ENCODE measurements at places on chromosomes 6 and 20.

DNA sequence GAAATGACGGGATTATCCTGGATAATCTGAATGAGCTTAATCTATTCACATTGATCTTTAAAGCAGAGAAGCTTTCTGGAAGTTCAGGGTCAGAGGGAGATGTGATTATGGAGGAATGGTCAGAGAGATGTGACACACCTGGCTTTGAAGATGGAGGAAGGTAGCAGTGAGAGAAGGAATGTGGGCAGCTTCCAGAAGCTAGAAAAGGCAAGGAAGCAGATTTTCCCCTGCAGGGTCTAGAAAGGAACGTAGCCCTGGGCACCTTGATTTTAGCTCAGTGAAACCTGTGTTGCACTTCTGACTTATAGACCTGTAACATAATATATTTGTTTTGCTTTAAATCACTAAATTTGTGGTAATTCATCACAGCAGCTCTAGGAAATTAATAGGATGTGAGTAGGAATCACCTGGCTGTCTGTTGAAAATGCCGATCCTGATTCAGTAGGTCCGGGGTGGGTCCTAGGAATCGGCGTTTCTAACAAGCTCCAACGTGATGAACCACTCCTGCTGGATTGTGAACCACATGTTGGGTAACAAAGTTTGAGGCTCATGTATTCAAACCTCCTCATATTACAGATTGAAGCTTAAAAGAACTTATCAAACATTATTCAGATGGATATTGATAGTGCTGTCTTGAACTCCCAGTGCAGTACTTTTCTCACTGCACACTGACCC lies 157.0 kb downstream of the GJA1 start:
- DNase-seq, result no peak

DNA sequence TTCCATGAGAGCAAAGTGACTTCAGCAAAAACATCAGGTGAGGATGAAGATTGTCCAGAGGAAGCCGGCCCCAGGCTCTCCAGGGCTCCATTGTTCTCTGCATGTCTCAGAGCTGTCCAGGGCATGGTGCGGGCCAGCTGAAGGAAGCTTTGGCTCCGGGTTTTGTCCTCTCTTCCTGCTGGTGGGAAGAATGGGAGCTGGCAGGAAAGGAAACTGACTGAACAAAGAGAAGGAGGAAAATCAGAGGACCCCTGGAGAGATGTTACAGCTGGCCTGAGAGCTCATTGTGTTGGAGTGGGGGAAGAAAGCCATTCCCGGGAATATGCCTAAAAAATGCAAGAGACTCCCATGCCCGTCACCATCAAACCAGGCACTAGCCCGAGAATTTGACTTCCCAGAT lies 27.1 kb downstream of the PRND start:
- DNase-seq, result no peak

DNA sequence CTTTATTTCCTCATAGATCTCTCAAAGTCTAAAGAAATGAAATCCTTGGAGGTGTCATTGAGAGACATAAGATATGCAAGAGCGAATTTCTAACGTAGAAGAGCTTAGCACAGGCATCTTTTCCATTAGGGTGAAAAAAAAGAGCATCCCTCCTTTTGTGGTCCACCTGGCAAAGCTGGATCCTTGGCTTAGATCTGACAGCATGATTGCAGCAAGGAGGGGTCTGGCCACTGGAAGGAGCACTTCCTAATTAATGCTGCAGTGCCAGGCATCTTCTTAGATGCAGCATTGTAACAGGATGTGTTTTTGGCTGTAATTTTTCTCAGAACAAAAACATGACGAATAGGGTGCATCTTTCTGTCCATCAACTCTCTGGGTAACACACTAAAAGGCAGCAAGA lies 60.1 kb upstream of the TFAP2D start:
- no peak for DNase-seq

GRCh38 chr6:121764493-121764892 lies 329.0 kb downstream of the GJA1 start:
- DNase-seq, result no peak

GRCh38 chr6:63806573-63806913 lies 170.9 kb downstream of the PHF3 start:
- no peak for DNase-seq

GRCh38 chr6:74720923-74721322 lies 484.9 kb downstream of the COL12A1 start:
- peak; percentile 39 for DNase-seq

DNA sequence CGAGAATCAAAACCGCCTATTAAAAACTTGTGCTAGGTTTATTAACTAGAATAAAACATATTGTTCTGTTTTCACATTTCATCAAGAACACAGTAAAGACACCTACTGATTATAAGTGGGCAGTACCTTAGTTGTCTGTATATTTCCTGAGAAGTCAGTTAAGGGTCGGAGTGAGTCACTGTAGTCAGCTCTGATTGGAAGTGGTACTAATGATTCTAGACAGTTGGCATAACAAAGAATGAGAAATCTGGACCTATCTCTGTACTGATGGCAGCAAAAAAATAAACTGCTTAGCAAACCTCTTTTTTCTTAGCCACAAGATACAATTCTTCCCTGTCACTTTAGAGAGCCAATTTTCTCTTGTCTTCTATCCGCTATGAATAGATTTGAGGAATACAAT lies 387.3 kb upstream of the ADGRB3 start:
- DNase-seq, result no peak

GRCh38 chr6:110618591-110619267 lies 142.3 kb upstream of the SLC22A16 start:
- peak; percentile 24 for DNase-seq

DNA sequence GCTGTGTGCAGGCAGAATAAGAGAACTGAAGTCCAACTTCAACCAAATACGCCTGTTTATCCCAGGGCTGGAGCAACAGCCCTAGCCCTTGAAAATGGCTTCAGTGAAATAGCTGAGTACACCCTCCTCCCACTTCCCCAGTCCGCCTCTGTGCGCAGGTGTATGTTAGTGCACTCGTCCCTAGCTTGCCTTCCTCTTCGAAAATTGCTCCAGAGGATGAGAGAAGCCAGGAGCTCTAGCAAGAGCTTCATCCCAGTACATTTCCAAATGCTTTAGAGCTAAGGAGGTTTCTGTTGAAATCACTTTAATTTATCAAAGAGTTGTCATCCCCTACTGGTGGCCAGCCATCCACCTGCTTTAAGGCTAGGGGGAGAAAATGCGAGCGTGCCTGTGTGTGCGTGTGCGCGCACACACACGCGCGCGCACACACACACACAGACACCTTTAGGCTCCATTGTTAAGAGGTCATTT lies 5.4 kb upstream of the POU3F2 start:
- no peak for DNase-seq

DNA sequence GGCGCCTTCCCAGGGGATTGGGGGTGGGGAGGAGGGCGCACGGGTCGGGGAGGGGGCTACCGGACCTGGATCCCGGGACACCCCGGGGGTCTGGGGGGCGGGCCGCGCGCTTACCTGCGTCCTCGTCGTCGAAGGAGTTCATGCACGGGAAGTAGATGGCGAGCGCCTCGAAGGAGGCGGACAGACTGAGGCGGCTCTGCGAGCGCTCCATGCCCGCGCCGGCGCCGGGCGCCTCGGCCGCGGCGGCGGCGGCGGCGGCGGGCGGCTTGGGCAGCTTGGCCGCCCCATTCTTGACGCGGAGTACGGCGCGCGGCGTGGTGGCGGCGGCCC lies 320 bp downstream of the RIMS4 start:
- DNase-seq, result no peak

- DNase-seq, result peak; percentile 53
Measured at GRCh38 chr6:149439626-149440025, 39.6 kb downstream of the SUMO4 start.

- DNase-seq, result no peak
Measured at GRCh38 chr6:167700199-167700598, 126.5 kb upstream of the AFDN start.

DNA sequence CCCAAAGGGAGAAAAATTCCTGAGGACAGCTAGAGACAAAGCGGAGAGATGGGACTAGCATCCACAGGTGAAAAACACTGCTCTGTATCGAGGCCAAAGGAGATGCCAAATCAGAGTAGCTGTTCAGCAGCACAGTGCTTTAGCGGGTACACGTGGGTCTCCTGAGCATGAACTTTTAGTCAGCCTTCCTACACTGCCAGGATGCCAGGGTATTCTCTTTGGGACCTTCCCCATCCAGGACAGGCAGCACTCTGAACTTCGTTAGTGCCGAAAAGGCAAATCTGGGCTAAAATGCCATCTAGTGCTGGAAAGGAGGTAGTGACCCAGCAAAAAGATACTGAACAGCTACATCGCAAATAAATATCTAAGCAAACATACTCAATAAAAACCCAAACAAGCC lies 64.9 kb downstream of the C6orf58 start:
- peak; percentile 46 for DNase-seq

- DNase-seq, result peak; percentile 36
Measured at GRCh38 chr6:135904666-135905065, 53.2 kb downstream of the PDE7B start.

- DNase-seq, result peak; percentile 82
Measured at GRCh38 chr6:17965397-17965796, 22.0 kb downstream of the KIF13A start.

GRCh38 chr6:45531999-45532595 lies 154.4 kb upstream of the SUPT3H start:
- peak; percentile 53 for DNase-seq

DNA sequence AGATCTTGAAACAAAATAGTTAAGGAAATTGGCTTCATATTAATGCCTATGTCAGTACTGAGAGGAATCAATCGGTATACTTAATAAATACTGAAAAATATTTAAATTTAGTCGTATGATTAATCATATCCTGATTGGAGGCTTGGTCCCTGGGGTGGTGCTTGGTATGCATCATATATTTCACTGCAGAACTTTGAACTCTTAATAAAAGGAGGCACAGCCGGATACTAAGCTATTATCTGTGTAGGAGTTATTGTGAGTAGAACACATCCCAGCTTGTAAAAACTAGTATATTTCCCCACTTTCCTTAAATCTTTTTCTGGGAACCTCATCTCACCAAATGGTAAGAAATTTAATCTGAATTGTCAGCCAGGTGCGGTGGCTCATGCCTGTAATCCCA lies 42.4 kb upstream of the SCAF8 start:
- DNase-seq, result no peak

DNA sequence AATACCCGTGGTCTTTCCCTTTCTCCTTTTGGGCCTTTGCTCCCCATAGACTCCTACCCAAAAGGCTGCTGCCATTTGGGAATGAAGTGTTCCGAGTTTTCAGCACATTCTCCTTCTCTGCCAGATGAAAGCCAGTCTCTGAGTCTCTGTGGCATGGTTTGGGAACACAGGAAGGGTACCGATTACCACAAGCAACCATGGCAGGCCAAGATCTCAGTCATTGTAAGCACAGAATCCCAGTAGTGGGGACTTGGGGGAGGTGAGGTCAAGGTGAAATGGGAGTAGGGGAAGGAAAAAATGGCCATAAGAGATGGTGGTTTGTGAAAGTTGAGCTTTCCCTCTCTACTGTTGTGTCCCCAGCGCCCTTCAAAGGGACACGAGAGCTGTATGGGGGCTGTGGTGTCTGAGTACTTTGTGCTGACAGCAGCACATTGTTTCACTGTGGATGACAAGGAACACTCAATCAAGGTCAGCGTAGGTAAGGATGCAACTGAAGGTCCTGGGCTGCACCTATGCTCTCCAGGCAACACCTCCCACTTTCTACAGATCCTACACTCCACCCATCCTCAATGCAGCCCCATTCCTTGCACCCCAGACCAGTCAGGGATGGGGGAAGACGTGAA lies 4.1 kb downstream of the CFB start:
- DNase-seq, result no peak

DNA sequence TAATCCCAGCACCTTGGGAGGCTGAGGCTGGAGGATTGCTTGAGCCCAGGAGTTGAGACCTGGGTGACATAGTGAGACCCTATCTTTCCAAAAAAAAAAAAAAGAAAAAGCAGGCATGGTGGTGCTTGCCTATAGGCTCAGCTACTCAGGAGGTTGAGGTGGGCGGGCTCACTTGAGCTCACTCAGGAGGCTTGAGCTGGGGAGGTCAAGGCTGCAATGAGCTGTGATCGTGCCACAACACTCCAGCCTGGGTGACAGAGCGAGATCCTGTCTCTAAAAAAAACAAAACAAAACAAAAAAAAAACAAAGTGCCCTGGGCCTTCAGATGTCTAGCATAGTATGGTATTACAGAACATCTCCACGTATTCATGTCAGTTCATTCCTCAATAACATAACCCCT lies 42.9 kb downstream of the ZFAND3 start:
- no peak for DNase-seq

- peak; percentile 31 for DNase-seq
Measured at GRCh38 chr6:45566882-45567281, 189.1 kb upstream of the SUPT3H start.

- no peak for DNase-seq
Measured at GRCh38 chr20:5772704-5773103, 22.5 kb downstream of the SHLD1 start.

- DNase-seq, result no peak
Measured at GRCh38 chr6:106359959-106360409, 533 bp upstream of the CRYBG1 start.

- peak; percentile 45 for DNase-seq
Measured at GRCh38 chr6:53815381-53816119, 20.7 kb downstream of the LRRC1 start.

- peak; percentile 94 for DNase-seq
Measured at GRCh38 chr6:75204217-75204958, 1.5 kb downstream of the COL12A1 start.

GRCh38 chr6:131729550-131729949 lies 18.7 kb upstream of the CTAGE9 start:
- peak; percentile 32 for DNase-seq

DNA sequence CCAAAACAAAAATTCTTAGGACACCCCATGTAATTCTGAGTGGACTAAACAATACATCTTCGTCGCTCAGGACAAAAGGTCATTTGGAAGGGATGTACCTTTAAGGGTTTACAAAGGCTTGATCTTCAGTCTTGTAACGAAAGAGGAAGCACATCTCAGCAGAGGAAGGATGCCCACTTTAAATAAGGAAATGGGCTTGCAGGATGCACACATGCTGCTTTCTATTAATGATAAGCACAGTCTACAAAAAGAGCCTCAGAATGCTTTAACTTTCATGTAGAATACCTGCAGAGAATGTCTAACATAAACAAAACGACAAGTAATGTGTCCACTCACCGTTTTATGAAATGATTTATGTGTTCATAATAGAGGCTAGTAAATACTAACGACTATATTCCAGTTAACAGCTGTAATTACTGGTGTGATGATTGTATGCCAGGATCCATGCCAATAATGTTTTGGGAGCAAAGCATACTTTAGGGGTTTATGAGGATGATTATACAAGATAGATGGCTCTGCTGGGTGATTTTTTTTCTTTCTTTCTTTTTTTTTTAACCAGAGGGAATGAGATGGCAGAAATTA lies 216.9 kb downstream of the GMDS start:
- peak; percentile 16 for DNase-seq

GRCh38 chr6:139625998-139626975 lies 251.8 kb upstream of the CITED2 start:
- no peak for DNase-seq

DNA sequence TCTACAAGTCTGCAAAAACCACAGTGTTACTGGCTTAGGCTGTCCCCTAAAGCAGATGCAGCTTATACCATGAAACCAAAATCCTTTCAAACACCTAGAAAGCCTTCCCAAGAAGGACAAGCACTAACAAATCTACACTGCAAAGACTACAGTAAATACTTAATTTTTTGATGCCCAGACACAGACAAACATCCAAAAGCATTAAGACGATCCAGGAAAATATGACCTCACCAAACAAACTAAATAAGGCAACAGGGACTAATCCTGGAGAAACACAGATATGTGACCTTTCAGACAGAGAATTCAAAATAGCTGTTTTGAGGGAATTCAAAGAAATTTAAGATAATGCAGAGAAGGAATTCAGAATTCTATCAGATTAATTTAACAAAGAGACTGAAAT lies 423.5 kb downstream of the COL12A1 start:
- DNase-seq, result no peak

- DNase-seq, result peak; percentile 49
Measured at GRCh38 chr6:7419065-7419464, 29.5 kb downstream of the RIOK1 start.

All from EH (cell line).